ENCODE measurements at places on chromosomes 5 and 9. TPM values are rescaled to one million over a fixed set of nuclear protein-coding genes. Genes with fewer than 3 reads are reported as not detected.

DNA sequence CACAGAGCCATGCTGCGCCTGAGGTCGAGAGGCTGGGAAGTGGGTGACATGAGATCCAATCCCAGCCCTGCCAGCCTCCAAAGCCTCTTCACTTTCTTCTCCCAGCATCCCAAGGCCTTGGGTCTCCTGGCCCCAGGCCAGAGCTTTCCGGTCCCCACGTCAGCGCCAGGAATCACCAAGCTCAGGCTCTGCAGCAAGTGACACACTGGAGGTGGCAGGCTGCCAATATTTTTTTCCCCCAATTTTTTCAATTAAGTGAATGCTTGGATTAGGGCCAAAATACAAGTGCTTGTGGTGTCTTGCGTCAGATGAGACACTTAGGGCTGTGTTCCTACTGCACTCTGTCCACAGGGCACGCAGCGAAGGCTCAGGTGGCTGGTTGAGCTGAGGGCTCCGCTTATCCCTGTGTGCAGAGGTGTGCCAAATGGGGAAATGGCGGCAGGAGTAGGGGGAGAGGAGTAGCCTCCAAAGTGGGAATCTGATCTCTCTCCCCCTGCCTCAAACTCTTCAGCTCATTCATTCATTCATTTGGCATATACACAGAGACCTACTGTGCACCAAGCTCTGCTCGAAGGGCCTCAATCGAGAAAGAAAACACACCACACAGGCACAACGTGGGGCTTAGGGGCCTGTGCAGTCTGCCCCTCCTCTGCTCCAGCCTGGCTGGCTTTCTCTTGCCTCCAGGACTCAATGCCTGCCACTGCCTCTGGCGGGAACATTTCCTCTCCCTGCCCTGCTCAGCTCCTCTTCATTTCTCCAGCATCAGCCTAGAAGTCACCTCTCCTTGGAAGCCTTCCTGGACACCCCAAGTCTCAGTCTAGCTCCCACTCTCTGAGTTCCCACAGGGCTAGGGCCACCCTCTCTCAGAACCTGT is 16.6 kb downstream of the SH3PXD2B start:
- DNase-seq = peak; percentile 79

DNA sequence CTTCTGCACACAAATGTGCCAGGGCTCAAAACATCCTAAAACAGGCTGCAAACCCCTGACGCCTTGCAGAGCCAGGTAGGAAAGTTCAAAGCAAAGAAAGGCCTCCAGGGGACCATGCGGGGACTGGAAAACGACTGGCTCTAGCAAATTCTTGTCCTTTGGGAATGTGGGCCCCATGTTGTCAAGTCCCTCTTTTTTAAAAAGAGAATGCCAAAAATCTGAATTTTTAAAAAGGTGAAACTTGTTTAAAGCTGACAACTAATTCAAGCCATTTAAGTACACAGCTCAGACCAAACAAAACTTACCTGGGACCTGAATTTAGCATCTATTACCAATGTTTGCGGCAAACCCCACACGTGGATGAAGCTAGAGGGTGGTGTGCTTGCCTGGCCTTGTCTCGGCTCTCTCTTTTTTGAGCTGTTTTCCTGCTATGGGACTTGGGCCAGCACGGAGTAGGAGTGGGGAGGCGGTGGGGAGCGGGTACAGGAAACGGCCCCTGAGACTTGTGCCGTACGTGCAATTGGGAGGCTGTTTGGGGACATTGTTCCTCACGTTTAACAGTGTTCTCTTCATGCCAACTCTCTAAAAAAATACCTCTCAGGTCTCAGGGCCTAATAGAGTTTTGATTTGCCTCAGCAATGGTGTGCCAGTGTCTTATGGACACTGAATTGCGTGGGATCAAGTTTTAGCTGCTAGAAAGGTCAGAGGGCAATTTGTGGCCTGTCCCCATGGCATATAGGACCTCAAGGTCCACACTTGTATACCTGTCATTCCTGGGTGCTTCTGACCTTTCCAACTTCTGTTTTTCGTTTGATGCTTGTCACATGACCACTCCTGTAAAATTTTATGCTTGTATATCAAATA is 15.1 kb upstream of the PHF19 start:
- DNase-seq = no peak

DNA sequence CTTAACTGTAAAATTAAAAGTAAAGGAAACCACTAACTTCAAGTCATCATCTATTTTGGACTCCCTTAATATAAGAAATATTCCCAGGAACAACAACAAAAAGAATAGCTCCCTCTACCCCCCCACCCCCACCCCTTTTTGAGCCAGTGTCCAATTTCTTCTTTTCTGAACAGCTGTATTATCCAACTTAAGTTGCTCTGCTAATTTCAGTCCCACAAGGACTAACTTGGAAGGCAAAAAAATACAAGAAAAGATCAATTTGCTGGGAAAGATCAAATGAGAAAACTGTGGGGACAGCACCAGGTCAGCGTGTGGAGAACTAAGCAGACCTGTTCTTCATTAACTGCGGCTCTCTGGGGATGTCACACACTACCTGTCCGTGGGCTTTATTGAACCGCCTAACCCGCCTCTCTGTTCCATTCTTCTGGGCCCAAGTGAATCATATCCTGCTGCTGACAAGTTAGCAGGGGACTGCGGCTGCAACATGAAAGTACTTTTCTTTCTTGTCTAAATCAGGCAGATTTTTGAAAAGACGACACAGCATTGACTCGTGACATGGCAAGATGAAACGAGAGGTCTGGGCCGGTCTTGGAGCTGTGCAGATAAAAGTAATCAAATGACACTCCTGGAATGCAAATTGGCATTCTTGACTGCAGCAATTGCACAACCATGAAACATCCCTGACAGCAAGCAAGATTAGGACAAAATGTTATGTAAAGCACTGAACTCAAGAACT is 2.7 kb downstream of the BNC2 start:
- DNase-seq = no peak

DNA sequence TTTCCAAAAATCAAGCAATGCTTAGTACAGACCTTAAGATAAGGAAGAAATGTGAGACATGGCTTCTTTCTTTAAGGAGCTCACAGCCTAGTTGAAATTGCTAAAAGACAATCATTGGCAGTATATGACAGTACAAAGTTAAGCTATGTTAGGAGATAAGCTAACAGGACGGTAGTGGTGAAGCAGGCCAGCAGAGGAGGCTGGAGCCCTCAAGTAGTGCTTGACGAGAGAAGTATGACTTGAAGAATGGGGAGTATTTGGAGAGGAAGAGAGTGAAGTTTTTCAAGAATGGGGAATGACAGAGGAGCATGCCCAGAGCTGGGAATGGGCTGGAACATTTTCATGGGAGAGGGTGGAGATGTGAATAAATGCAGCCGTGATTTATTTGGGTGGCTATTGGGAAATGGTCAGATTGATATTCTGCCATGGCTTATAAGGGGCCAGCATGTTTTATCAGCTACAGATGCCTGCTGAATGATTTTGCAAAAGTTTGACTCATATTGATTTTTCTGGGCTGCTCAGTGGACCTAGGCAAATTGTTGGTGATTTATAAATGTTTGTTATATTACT is 43.7 kb downstream of the LURAP1L start:
- DNase-seq = no peak

- DNase-seq = peak; percentile 59
Observed at GRCh38 chr9:33264003-33264472, 470 bp downstream of the BAG1 start.

GRCh38 chr9:69673311-69673640 is 1.1 kb upstream of the APBA1 start:
- no peak for DNase-seq

GRCh38 chr9:98378206-98378780 is 122.8 kb upstream of the TBC1D2 start:
- DNase-seq = no peak

- DNase-seq = no peak
Observed at GRCh38 chr5:31106278-31106677, 87.2 kb upstream of the CDH6 start.

DNA sequence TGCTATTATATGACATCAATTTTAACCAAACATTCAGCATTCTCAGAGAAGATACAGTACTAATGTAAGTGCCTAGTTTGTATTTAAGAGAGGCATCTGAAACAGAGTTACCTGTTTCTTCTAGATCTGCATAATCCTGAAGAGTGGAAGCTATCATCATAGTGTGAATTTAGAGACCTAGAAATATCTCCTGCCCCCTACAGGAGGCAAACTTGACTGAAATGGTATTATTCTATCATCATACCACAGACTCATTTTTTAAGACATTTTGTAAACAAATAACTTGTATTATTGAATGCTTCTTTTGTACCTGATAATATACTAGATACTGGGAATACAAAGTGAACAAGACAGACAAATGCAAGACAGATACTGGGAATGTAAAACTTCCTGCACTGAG is 216.8 kb upstream of the RPS23 start:
- DNase-seq = no peak

DNA sequence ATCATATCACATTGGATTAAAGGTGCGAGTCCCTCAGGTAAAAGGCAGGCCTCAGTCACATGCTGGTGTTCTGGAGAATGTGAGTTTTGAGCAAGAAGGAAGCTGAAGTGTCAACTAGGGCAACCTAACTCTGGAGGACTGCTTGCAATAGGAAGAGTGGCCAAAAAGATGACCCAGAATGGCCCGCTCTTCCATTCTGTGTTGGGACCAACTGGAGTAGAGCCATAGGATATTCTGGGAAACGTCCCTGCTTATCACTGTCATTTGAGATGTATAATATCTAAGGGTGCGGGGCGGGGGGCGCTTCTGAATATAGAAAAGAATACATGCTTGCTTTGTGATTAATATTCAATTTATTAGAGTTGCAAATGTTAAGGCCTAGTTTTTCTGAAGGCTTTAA is 7.1 kb upstream of the TRIM7 start:
- peak; percentile 47 for DNase-seq

- DNase-seq = no peak
Observed at GRCh38 chr5:62115014-62115413, 191.0 kb upstream of the KIF2A start.

DNA sequence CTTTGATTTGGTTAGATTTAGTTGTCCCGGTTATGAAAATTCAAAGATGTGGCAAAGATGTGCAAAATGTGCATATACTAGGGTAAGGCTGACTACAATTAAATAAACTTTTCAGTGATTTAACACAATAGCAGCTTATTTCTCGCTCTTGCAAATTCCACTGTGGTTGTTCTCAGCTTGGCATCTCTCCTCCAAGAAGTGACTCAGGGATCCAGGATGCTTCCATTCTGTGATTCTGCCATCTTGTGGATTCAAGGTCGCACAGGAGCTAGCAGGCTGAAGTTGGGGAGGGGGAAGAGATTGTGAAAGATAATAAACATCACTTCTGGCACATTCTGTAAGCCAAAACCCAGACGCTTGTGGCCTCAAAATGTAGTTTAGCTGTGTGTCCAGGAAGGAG is 60.1 kb upstream of the TGFBR1 start:
- no peak for DNase-seq

DNA sequence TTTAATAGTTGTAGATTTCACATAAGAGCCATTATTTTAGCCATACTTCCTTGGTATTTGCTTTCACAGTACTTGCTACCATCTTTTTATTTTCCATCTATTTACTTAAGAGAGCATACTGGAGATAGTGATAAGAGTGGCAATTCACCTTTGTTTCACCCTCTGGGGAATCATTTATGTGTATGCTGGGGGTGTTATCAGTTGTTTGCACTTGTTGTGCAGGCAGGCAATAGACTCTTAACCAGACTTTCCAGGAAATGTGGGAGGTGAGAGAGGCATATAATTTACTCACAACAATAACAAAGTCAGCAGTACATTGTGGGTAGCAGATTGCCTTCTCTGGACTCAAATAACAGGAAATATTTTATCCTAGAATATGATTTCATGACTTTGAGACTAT is 1018.3 kb downstream of the CDH12 start:
- DNase-seq = no peak

INSYN2B gene
- total RNA-seq = not detected

CDH6 gene
- 0.74 TPM for total RNA-seq

ENC1 gene
- total RNA-seq = 2.4 TPM

FAM153A gene
- not detected for total RNA-seq
